Activated CD4-positive, alpha-beta T cell treated with anti-CD3 and anti-CD28 coated beads, Interleukin-2, amount 50 U/mL, for 4 hours (primary cell): ENCODE measurements at places on chromosomes 2 and 18.
A peak's percentile ranks its signal among the peaks of the same experiment; 100 is the strongest.

DNA sequence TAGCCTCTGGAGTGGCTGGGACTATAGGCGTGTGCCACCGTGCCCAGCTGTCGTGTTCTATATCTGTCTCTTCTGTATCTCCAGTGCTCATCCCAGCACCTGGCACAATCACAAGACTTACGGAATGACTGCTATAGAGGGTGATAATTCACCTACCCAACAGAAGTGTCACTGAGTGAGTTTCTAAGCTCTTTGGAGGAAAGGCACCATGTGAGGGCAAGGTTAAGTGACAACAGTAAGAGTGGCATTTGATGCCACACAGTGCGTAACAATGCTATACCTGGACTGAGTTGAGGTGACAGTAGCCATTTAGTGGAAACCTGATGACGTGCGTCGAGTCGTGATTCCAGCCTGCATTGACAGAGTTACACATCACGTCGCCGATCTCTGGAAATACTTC lies 89.0 kb downstream of the KCTD1 start:
- no peak for DNase-seq

GRCh38 chr18:2687390-2688001 lies 32.0 kb downstream of the SMCHD1 start:
- DNase-seq, result no peak

- DNase-seq, result peak; percentile 76
These were observed 12.8 kb downstream of the ATP6V1B1 start for GRCh38 chr2:70948337-70949003.

DNA sequence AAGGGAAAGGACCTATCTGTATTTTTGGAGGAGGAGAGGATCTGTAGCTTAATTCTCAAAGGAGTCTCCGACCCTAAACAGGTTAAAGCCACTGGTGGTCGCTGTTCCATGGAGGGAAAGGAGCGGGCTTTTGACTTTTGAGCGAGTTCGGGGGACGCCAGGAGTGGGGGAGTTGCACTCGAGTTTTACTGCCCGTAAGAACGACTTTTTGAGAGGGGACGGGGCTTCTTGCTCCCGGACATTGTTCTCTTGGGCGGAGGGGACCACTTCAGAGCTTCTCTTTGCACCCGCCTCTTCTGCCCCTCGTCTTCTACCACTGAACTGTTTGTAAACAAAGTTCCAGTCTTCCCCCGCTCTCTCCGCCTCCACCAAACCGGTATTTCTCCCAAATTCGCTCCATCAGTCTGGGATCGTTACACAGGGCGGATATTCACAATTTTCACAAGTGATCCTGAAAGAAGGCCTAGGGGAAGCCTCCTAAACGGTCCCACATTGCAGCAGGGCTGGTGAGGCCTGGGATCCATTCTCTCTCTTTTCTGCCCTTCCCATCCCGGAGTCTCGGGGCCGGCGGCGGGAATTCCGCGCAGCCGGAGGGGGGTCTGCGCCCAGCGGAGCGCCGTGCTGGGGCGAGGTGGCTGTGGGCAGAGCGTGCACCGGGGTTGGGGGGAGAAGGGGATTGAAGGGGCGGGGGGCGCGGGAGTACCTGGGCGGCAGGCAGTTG lies 6.6 kb downstream of the DLX2 start:
- DNase-seq, result no peak

DNA sequence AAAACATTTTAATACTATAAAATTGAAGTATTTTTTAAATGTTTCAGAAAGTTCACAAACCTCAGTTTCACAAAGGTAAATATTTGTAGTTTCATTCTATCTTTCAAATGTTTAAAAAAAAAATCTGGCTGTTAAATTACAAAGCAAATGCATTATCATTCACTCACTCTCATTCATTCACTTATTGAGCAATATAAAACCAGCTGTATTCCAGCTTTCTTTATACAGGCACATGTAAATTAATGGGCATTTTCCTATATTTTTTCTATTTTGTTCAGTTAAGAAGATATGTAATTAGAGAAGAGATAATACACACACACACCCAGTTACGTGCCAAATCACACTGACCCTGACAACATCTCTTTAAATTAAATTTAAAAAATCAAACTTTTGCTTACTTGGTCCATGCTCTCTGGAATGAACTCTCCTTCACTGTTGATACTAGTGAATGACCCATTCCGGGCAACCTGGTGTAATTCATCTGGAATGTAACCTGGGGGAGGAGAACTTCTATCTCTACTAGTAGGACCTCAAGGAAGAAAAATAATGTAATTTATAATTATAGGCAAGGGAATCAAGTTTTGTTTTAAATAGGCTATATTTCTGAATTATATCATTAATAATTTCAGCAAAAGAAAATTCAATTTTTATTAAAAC lies 32.5 kb upstream of the ERCC3 start:
- DNase-seq, result no peak

DNA sequence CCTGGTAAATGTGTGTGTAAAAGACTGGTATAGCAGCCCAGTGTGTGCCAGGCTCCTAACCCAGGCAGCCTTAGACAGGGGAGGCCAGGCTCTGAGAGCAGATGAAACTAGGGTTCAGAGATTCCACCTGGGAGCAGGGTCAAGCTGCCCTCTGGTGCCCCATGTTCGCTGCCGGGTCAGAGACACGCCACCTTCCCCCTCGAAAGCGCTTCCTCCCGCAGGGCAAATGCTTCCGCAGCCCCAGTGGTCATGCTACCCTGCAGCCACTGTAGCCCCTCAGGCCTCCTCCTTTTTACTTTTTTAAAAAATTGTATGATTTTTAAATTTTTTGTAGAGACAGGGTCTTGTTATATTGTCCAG lies 10.6 kb upstream of the KLF11 start:
- no peak for DNase-seq

DNA sequence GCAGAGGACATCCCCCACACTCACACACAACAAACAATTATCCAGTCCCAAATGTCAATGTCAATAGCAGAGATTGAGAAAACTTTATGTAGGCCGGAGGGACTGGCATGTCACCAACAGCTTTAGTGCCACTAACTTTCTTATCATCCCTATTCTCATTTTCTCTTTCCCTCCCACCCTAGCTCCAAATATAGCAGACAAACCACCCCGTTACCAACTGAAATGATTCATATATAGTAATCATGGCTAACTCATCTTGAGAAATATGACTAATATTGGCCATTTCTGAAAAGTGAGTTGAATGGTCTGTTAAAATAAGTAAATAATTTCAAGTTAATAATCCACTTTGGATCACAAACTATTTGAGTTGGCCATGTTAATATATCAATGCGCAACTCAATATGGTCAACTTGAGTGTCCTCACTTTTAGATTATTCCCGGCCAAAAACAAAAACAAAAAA lies 242.1 kb upstream of the RND3 start:
- no peak for DNase-seq

- DNase-seq, result no peak
These were observed 61.6 kb upstream of the CYRIA start for GRCh38 chr2:16727256-16727655.

DNA sequence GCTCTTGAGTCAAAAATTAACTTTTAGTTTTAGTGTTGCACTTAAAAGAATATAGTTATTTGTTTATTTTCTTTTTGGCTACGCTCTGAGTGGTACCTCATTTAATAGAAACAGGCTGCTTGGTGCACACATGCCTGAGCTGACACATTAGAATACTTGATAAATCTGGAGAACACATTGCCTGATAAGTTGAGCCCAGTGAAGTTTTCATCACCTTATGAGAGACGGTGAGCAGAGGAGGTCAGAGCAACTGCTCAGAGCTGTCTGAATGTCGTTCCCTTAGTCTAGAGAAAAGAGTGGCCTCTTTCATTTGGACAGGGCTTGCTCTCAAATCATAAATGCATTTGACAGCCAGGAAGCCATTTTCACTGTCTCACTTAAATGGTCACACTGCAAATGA lies 715.9 kb downstream of the MBD2 start:
- DNase-seq, result no peak

GRCh38 chr2:60880643-60881046 lies 729 bp upstream of the REL start:
- no peak for DNase-seq

DNA sequence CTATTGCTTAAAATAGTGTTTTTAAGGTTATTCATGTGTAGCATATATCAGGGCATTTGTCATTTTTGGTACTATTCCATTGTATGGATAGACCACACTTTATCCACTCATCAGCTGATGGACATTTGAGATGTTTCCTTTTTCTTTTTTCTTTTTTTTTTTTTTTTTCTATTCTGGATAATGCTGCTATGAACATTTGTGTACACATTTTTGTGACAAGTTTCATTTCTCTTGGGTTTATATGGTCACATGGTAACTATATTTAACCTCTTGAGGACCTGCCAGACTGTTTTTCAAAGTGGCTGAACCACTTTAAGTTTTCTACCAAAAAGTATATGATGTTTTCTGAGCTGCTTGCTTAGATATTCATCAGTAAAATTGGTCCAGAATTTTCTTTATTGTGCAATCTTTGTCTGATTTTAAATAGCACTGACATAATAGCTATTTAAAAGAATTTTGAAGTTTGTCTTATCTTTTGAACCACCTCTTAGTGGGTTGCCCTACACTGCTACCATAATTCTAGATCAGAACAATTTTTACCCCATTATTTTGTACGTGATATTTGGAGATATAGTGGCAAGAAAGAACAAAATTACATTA lies 219.4 kb upstream of the SIX3 start:
- no peak for DNase-seq

DNA sequence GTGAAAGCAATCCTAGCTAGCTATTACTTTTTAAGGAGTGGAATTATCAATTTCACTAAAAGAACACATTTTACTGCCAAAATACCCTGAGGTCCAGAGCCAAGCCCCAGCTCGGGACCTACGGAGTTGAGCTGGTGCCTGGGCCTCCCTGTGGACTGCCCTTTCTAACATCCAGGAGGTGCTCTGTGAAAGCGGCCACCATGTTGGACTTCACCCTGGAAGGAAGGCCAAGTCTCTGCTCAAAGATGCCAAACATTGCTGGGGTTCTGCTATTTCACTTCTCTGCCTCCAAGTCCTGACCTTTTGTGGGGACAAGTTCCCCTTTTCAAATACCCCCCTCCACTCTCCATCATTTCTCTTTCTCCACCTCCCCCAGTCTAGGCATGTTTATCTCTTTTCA lies 498.7 kb upstream of the RAB6C start:
- DNase-seq, result no peak

DNA sequence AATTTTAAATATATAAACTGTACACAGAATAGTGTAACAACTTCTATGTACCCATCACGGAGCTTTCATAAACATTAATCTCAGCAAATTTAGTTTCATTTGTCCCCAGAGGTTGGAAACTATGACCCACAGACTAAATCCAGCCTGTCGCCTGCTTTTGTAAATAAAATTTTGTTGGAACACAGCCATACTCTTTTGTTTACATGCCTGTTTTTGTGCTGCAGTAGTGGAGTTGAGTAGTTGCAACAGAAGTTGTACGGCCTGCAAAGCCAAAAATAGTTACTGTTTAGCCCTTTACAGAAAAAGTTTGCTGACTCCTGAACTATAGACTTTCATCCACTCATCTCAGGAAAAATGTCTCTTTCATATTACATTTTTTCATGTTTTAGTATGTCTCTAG lies 39.8 kb downstream of the RBM45 start:
- DNase-seq, result no peak

DNA sequence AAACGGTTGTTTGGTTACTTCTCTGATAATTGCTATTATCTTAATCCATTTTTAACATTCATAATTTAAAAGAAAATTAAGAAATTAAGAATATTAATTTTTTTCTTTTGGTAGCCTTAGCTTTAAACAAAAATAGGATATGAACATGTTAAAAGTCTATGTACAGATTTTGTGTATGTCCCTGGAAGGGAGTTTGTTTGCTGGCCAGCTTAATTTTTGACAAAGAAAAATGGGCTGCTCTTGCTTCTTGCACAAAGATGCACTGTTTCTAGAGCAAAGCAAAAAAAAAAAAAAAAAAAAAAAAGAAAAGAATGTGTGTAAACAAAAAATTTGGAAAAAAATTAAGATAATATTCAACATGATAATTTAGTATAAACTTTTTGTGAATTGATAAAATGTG lies 1.3 kb downstream of the RFTN2 start:
- no peak for DNase-seq

DNA sequence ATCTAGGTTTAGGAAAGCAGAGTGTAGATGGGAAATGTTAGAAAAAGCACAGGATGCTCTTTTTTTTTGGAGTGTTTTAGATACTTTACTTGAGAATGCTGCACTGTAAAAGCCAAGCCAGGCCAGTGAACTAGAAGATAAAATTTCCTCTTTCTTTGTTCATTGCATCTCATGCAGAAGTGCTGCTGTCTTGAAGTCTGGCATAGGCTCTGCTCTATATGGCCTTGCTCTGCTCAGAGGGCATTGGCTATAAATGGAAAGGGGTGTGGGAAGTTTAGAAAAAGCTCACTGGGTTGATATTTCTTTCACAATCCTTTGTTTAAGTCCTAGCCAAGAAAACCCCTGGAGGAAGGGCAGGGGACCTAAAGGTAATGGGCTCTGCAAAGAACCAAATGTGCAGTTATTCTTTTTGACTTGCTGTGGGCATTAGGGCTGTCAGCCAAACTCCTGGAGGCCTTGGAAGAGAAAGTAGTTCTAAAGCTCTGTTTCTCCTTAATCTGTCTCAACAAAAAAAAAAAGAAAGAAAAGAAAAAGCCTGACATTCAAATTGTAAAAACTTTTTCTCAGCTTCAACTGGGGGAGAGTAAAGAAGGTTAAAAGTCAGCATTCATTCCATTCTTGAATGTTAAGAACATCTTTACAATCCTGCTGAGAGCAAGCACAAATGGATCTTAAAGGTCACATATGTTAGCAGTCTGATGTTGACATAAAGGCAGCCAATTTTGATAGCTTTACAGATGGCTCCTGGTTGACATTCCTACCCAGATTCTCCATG lies 338.3 kb downstream of the GULP1 start:
- DNase-seq, result no peak

- no peak for DNase-seq
These were observed 7.8 kb downstream of the ANTXR1 start for GRCh38 chr2:69020496-69021426.

DNA sequence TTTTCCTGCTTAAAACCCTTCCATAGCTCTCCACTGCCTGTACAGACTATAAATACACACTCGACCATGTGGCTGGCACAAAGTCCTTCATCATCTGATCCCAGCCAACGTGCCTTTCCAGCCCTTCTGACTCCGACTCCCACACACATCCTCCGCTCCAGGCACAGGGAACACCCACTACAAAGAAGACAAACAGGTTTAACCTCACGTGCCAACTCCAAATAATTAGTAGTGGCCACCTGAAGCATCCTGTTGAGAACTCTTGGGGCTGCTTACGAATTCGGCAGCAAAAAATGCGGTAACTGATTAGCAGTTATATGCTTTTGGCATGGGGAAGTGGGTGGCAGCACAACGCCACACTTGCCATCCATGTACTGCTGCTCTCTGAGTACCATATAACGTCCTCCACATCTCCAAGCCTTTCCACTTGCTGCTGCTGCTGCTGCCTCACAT lies 12.1 kb downstream of the SPIRE1 start:
- DNase-seq, result no peak

DNA sequence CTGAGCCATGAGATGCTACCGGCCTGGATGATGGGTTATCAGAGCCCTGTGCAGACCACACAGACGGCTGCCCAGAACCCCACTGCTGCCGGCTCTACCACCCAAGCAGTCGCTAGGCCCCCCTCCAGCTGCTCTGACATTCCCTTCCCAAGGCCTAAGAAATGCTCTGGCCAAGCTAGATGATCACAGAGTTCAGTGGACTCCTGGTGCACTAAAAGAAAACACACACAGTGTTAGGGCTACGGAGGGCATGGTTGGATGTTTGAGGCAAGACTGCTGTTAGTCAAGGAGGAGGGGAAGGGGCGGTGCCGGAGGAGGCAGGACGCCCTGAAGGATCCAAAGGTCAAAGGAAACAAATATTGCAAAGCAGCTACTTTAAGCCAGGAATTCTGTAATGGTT lies 174.5 kb downstream of the MYCN start:
- no peak for DNase-seq
